ENCODE measurements at places on chromosomes 7 and 10. TPM values are rescaled to one million over a fixed set of nuclear protein-coding genes. Genes with fewer than 3 reads are reported as not detected.

Gene LBX1
- total RNA-seq: 4.0 TPM

Gene CHST15
- 32.7 TPM for total RNA-seq

Gene CCZ1B
- total RNA-seq: 85.2 TPM

Gene SPDYE8
- not detected for total RNA-seq

Gene HMX2
- not detected for total RNA-seq

Gene PRKG1
- total RNA-seq: 38.1 TPM

Gene PBLD
- 10.7 TPM for total RNA-seq

Measured in spinal cord (tissue), 10 donors.